ENCODE measurements at places on chromosomes 6 and 20.

- DNase-seq, result no peak
Observed at GRCh38 chr6:17842014-17842776, 135.5 kb upstream of the NUP153 start.

DNA sequence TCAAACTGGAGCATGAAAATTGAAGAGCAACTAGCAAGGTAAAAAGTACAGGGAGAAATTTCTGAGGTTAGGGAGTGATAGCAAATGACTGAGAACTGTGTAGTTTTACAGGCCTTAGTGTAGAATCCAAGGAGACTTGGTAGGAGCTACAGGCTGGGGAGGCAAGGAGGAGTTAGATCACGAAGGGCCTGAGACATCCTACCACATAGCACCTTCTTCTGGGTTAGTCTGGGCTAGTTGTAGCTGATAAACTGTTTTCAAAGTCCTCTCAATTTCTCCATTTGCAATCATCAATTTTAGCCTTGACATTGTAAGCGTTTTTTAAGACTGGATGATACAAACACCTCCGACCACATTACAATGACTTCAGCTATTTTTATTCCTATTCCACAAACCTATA is 209.7 kb downstream of the TMEM200A start:
- DNase-seq, result no peak

- no peak for DNase-seq
Observed at GRCh38 chr6:116200619-116201249, 53.1 kb downstream of the TSPYL4 start.

DNA sequence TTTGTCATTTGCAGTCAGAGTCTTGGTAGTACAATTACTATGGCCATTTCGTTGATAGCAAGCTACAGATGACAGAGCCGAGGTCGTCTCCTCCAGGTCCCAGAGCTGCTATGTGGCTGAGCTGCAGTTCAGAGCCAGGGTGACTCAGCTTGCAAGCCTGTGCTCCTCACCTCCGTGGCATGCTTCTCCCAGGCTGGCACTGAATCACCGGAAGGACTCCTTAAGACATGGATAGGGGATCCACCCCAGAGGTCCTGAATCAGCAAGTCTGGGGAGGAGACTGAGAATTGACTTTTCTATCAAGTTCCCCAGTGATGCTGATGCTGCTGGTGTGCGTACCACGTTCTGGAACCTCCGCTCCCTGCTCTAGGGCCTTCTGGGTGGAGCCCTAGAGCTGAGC is 291.2 kb downstream of the CDH26 start:
- DNase-seq, result no peak

GRCh38 chr20:32115211-32115767 is 5.8 kb downstream of the TM9SF4 start:
- no peak for DNase-seq

DNA sequence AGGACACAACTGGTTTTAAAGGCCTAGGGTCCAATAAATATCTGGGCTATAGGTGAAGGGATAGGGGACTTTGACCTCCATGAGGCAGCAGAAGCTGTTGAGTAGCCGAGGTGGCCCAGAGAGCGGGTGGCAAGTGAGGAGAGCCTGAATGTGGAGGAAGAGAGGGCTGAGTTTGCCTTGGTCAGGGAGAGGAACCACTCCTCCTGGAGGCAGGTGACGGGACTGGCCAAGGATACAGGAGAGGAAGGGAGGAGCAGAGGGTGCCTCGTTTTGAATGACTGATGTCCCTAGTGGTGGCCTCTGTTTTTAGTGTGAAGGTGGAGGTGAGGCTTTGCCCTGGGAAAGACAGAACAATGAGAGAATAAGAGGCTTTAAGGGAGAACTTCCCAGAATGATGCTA is 19.1 kb upstream of the AAR2 start:
- DNase-seq, result no peak

DNA sequence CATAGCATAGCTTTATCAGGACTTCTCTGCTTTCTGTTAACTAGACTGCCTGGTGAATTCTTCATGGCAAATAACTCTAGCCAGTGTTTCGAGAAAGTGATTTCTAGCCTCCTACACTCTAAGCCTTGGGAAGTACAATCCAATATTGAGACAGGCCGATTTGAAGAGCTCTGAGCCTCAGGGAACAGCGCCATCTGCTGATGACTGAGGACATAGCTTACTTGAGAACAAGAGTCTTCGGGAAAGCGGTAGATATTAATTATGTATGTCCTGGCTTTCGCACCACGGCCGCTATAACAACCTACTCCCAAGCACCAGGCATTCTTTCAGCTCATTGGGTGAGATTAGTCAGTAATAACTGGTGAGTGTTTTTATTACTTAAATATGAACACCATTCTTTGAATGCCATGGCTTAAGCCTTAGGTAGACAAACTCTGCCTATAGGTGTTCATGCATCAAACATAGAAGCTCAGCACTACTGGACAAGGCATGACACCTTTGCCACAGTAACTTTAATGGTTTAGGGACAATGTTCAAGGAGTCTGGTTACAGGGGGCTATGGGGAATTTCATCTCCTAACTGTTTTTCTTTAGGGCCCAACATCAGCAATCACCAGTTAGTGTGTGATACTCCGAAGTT is 518.6 kb downstream of the BMP2 start:
- DNase-seq, result peak; percentile 84

- no peak for DNase-seq
Observed at GRCh38 chr20:5687884-5688283, 62.3 kb upstream of the SHLD1 start.

GRCh38 chr6:42226645-42227143 is 9.0 kb upstream of the MRPS10 start:
- no peak for DNase-seq

GRCh38 chr20:53186635-53187034 is 214.5 kb downstream of the TSHZ2 start:
- no peak for DNase-seq

- DNase-seq, result no peak
Observed at GRCh38 chr6:144150710-144151657, 667 bp downstream of the STX11 start.

DNA sequence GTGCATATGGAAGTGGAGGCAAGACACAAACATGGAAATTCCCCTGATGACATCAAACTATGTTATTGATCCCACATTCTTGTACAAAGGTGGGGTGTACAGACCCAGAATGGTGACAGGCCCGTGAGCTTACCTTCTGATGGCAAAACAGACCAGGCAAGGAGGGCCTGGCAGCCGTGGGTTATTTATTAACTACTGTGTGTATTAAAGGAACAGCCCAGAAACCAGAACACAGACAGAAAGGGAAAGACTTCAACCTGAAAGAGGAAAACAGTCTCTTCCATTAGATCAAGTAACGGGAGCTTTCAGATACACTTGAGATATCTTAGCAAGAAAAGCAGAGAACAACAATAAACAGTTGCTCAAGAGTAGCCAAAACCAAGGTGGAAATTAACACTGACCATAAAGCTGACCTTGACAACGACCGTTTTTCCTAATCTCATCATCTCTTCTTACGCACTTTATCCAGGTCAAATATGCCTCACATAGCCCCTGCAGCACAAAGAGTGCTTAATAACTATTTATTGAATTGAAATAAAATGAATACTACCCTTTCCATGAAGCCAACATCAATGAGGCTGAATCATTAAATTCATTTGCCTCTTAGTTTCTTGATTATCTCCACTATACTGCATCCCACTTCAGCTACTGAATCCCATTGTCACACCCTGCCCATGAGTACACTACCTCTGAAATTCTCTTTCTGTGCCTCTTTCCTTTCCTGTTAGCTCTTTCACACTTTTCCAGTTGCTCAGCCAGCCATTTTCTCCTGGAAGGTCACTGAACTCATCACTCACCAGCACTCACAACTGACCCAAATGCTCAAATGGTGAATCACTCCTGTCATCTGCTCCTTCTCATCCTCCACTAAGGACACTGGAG is 67.4 kb downstream of the MOXD1 start:
- DNase-seq, result no peak

- DNase-seq, result no peak
Observed at GRCh38 chr6:150658421-150658820, 58.7 kb downstream of the PLEKHG1 start.

GRCh38 chr6:64010010-64010409 is 374.4 kb downstream of the PHF3 start:
- DNase-seq, result no peak

GRCh38 chr20:2261629-2262028 is 34.2 kb upstream of the TGM3 start:
- DNase-seq, result no peak

GRCh38 chr6:131813991-131814390 is 6.2 kb downstream of the ENPP1 start:
- no peak for DNase-seq

GRCh38 chr6:32167761-32168262 is 3.4 kb downstream of the EGFL8 start:
- DNase-seq, result no peak

DNA sequence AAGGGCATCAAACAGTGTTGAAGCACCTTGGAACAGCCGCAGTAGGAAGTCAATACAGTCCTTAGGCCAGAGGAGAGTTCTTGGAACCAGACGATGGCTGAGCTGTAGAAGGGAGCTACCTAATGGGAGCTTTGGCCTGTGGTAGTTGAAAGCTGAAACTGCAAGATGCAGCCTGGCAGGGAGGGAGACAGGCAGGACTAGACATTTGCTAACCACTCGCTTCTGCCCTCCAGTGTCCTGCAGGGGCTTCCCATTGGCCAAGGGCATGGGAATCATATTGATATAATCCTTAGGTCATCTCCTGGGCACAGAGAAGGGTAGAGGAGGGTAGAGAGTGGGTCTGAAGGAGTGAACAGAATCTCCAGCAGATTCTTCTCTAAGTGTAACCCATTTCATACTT is 60.4 kb downstream of the TPD52L1 start:
- no peak for DNase-seq

- no peak for DNase-seq
Observed at GRCh38 chr6:30071081-30071818, 4.3 kb downstream of the PPP1R11 start.

GRCh38 chr20:22374066-22374465 is 210.3 kb downstream of the FOXA2 start:
- no peak for DNase-seq

GRCh38 chr20:41738604-41739206 is 120.5 kb upstream of the CHD6 start:
- peak; percentile 42 for DNase-seq

GRCh38 chr6:161568885-161569456 is 295.1 kb upstream of the AGPAT4 start:
- DNase-seq, result no peak

- no peak for DNase-seq
Observed at GRCh38 chr20:49582413-49583334, 14.7 kb upstream of the PTGIS start.

GRCh38 chr6:30258204-30258603 is 45.0 kb upstream of the TRIM26 start:
- DNase-seq, result no peak

DNA sequence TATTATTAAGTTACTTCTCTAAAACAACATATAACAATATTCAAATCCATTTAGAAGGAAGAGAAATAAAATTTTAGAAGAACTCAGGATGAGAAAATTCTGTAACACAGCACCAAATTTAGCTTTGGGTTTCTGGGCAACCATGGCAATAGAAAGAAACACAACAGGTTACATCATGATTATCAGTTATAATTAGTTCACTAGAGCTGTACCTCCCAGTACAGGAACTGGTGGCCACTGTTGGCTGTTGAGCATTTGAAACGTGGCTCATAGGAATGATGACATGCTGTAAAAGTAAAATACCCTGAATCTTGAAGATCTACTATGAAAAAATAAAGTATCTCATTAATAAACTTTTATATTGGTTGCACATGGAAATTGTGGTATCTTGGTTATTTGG is 23.7 kb upstream of the MAP3K4 start:
- DNase-seq, result no peak

DNA sequence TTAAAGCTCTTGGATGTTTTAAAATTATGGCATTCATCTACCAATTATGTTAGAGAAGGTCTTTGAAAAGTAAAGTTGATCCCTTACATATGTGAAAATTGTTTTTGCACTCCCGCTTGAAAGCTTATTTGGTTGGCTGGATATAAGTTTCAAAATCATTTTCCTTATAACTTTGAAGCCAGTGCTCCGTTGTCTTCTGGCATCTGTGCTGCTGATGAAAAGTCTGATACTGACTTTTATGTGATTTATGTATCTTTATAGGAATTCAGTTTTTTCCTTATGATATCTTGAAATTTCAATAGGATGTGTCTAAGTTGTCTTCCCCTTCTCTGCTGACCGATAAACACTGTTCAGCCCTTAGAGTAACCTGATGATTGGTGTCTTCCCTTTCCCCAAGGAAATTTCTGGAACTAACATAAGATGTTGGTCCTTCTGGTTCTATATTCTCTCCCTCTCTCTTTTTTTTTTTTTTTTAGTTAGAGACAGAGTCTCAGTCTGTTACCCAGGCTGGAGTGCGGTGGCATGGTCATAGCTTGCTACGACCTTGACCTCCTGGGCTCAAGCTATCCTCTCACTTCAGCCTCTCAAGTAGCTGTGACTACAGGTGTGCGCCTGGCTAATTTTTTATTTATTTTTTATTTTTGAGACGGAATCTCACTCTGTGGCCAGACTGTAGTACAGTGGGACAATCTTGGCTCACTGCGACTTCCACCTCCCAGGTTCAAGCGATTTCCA is 12.7 kb downstream of the PANK2 start:
- no peak for DNase-seq

GRCh38 chr20:50136822-50137599 is 16.5 kb downstream of the PEDS1 start:
- DNase-seq, result no peak

GRCh38 chr6:156280065-156280464 is 497.1 kb upstream of the ARID1B start:
- peak; percentile 33 for DNase-seq

- DNase-seq, result no peak
Observed at GRCh38 chr6:143301188-143301587, 149.3 kb downstream of the ADAT2 start.

- DNase-seq, result no peak
Observed at GRCh38 chr20:34743039-34743438, 38.9 kb downstream of the TP53INP2 start.

- no peak for DNase-seq
Observed at GRCh38 chr6:149233056-149233715, 84.3 kb upstream of the TAB2 start.

GRCh38 chr6:117226778-117227177 is 38.6 kb upstream of the VGLL2 start:
- DNase-seq, result no peak

- DNase-seq, result no peak
Observed at GRCh38 chr20:56826306-56826704, 197.2 kb downstream of the TFAP2C start.

- DNase-seq, result no peak
Observed at GRCh38 chr6:150491811-150492172, 107.9 kb upstream of the PLEKHG1 start.

Measured in NCI-H1436 (cell line).